ENCODE measurements at places on chromosomes 6 and 20.

GRCh38 chr6:36109092-36109491 lies 21.2 kb upstream of the MAPK13 start:
- DNase-seq, result no peak

- DNase-seq, result no peak
These were observed 31.3 kb downstream of the BCAS4 start for GRCh38 chr20:50826121-50826520.

DNA sequence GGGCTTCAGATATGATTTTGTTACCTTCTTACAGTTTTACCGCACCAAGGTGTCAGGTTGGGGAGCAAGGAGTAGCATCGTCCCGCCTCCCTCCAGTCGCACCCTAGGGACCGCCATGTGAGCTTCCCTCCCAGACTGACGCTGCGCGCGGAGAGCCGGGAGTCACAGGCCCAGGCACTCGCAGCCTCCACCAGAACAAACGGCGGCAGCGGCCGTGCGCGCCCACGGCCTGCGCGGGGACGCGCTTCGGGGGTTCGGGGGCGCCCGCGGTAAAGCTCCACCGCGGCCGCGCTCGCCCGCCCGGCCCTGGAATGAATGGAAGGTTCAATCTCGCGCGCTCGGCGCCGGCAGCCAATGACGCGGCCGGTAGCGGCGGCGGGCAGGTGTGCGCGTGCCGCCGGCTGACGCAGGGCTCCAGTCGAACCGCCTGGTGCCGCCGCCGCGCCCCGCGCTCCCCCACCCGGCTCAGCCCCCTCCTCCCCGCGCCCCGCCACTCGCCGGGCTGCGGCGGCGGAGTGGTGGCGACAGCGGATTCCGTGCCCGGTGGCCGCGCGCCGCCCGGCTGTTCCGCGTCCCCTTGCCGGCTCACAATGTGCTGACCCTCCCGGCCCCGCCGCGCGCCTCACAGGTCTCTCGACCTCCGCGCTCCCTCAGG lies 16.5 kb upstream of the LIN28B start:
- no peak for DNase-seq

DNA sequence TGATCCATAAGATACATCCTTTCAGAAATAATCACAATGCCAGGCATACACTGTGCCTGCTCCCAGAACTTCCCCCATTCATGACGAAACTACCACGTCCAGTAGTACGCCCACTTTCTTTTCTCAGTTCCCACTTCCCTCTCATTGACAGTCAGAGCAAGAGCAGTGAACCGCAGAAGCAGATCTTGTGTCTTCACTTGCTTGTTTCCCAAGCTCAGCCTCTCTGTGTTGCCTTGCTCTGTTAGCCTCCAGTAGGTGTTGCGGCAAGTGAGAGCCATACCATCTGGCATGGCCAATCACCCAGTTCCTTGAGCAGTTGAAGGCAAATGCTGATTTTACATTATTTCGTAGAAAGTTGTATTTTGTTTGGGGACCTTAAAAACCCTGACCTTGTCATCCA lies 11.7 kb downstream of the UST start:
- DNase-seq, result no peak

- DNase-seq, result no peak
These were observed 12.9 kb downstream of the BANF2 start for GRCh38 chr20:17712708-17713107.

DNA sequence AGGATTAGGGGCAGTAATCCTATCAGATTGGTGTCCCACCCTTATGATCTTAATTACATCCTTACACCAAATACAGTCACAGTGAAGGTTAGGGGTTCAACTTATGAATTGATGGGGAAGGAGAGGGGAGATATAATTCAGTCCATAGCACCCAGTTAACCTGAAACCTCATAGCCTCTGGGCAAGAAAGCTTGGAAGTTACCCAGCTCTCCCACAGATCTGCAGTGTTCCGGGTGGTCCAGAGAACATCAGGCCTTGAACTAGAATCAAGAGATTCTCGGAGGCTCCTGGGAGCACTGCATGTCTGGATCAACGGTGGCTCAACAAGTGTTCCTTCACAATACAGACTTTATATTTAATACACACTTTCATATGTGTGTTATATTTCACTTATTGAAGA lies 392.6 kb upstream of the MARCKS start:
- DNase-seq, result no peak
